ENCODE measurements at places on chromosomes 2 and 18. TPM values are rescaled to one million over a fixed set of nuclear protein-coding genes. Genes with fewer than 3 reads are reported as not detected.

DNA sequence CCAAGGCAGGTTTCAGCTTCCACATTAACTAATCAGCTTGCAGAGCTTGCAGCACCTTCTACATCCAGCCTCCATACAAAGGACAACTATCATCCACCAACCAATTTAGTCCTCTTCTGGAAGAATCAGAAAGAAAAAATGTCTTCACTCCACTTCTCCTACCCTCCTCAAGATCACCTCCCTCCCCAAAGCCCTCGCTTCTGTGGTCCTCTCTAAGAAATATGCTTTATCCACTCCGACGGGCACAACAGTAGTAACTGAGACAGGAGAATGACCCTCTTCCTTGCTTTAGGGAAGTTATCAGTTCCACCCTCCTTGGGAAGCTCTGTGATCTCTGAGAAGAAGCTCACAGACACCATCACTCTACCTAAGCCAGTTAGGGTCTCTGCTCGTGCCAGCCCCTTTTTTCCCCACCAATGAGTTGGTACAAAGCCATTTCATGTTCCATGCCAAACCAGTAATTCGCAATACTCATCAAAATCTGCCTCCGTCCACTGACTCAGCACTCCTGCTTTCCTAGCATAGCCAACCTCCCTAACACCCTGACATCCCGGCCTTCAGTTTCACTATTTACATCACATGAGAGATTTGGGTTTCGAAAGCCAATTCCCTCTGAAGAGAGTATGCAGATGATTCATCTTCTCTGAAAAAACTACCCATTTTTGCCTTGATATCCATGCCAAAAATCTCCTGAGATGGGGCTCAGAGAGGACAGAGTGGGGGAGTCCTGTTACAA is 114.1 kb upstream of the PKDCC start:
- DNase-seq = peak; percentile 92

- peak; percentile 65 for DNase-seq
Measured at GRCh38 chr2:19369341-19369955, 11.0 kb upstream of the OSR1 start.

GRCh38 chr2:147506889-147507288 is 337.9 kb upstream of the ACVR2A start:
- DNase-seq = no peak

The CNDP1 gene
- total RNA-seq = not detected

The MGAT4A gene
- total RNA-seq = not detected
